SK-N-SH (cell line): ENCODE measurements at places on chromosomes 11 and 22.

GRCh38 chr11:13168271-13168670 is 109.3 kb upstream of the BMAL1 start:
- DNase-seq, result no peak

GRCh38 chr11:23755769-23756168 is 741.1 kb upstream of the LUZP2 start:
- no peak for DNase-seq

- no peak for DNase-seq
These were observed 443 bp downstream of the BTBD18 start for GRCh38 chr11:57751176-57751575.

DNA sequence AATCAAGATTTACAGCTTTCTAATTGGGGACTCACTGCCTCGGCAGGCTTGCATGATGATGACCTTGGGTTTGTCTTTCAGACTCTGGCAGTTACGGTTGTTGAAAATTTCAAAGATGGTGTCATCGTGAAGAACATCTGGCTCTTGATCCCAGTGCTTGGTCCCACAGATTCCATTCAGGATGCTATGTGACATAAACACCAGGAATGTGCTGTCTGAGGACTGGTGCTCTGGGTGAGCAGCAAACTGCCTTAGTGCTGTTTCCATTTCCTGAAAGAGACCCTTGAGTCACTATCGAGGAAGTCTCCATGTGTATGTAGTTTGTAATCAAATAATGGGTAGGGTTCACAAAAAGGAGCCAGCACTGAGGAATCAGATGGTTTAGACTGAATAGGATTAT is 7.1 kb downstream of the CASP12 start:
- DNase-seq, result no peak

DNA sequence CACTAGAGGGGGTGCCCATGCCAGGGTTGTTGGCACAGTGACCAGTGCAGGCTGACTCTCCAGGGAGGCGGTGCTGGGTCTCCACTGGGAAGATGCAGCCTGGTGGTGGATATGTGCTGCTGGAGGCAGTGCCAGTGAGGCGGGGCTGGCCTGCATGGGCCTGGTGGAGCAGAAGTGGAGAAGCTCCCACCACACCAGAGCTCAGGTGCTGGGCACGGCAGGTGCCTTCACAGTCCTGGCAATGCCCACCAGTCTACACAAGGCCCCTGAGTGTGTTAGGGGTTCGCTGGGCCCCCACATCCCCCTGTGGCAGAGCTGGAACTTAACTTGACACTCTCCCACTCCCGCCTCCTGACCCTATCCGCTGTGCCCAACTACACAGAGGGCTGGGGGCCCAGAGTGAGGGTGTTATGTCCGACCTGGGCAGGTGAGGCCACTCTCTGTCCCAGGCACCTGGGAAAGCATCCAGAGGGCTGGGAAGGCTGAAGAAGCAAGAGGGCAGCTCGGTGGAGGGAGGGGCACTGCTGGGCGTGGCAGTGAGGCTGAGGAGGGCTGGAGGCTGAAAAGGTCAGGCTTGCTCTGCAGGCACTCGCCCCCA is 102.4 kb upstream of the B3GAT1 start:
- no peak for DNase-seq

DNA sequence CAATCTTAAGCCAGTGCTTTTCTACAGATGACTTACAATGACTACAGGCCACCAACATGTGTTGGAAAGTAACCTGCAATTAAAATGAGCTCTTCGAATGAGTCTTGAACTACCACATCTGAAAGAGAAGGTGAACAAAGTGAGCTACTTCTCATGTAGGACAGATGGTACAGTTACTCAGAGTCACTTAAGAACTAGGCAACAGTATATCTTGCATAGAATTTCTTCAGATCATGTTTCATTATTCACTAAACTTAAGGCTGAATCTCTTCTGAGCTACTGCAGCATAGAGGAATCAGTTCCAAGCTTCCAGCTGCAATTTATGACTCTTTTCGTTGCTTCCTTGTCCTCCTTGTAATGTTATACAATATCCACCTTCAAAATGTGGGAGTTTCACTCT is 270.9 kb downstream of the TTC28 start:
- no peak for DNase-seq

GRCh38 chr11:77170107-77170506 is 42.1 kb downstream of the MYO7A start:
- DNase-seq, result no peak

DNA sequence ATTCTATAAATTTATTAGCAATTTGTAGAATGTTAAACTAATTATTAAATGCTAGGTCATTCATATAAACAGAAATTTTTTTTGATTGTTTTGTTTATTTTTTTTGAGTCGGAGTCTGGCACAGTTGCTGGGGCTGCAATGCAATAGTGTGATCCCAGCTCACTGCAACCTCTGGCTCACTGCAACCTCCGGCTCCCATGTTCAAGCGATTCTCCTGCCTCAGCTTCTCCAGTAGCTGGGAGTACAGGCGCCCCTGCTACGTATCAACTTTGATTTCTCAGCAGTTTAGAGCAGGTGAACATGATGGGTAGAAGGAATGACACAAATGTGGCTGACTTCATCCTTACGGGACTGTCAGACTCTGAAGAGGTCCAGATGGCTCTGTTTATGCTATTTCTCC is at the start of gene OR8H3:
OR8H3 (plus strand) TSS at position 301 of the 400 bp plus-strand sequence; CDS start at position 301, 0 bp downstream.
- DNase-seq, result no peak

- DNase-seq, result no peak
These were observed 37.9 kb downstream of the CELF1 start for GRCh38 chr11:47514825-47515647.

GRCh38 chr11:62553080-62553838 is 6.7 kb upstream of the AHNAK start:
- no peak for DNase-seq

DNA sequence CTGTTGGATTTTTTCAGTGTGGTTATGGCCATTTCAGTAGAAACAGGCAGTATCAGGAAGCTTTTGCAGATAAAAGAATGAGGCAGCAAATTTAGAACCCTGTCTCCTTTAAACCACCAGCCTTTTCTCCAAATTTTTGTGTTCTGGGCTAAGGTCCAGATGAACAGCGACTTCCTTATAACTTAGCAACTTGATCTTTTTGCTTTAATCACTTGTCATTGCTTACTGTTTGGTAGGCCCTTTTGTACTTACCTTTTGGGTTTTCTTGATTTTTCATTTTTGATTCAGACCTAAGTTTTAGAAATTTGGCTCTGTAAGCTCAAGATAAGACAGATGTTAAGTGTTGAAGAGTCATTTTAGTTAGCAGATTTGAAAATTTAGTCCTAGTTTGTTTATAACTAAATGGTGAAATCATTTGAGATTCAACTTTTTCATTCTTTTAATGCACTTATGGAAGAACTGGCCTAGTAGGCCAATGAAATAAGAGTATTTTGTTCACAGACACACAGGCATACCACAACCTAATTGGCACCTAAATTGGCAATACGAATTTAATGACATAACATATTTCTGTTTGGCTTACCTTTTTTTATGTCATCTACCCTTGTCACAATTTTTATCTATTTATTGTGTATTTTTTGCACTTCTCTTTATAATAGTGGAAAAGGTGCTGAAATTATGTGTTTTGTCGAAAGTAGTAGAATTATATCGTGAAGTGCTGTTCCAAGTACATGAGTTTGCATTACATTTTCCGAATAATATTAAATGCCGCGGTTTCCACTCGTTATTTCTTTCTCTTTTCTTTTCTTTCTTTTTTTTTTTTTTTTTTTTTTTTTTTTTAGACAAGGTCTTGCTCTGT is 2.1 kb downstream of the RTN3 start:
- DNase-seq, result no peak

DNA sequence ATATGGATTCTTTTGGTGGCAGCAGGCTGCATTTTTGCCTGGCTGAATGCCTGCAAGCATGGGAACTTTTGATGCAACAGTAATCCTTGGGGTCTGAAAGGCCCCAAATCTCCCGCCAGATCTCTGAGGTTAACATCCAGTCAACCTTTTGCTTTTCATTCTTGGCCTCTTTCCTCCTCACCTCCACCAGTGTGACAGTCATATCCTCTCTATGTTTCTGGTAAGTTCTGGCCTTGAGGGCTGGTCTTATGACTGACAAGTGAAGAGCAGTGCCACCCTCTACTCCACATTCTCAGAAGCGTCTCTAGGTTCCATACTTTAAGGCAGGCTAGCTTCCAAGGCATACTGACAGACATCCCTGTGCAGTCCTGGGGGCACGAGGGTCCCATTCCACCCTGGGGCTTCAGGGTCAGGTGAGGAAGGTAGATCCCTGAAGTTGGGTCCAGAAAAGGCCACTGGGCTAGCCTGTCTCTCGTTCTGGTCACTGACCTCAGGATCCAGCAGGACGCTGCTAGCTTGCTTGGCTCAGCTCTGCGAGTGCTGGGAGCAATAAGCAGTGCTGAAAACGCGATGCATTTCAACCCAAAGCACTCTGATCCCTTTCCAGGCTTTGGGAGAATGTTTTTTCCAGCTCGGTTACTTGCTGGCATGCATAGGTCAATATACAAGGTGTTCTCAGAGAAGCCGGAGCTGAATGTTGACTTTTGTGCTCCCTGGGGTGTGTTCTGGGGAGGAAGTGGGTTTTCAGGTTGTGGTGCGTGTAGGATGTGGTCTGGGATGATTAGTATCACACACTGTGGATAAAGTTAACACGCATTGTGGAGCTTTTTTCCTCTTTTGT is 75.2 kb downstream of the PTPRJ start:
- DNase-seq, result no peak

DNA sequence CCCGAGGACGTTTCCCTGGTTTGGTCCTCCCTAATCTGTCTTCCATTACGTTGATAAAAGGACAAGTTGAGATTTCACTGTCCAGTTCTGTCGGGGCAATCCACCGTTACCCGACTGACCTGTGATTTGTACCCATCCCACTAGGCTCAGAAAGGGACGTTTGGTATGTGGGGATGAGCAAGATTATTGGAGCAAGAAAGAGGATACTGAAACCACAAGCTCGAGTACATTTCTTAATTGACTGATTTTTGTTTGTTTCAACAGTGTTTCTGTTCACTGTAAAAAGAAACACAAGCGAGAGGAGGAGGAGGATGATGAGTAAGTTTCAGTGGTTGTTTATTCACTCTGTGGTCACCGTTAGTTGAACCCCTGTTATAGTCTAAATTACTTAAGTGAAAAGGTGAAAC is 969 bp downstream of the CCDC117 start:
- DNase-seq, result no peak
